ENCODE measurements at places on chromosomes 4 and X.

GRCh38 chr4:175090116-175090515, 172.0 kb downstream of the ADAM29 start:
- no peak for DNase-seq

GRCh38 chr4:6681191-6681590, 12.5 kb upstream of the S100P start:
- no peak for DNase-seq

DNA sequence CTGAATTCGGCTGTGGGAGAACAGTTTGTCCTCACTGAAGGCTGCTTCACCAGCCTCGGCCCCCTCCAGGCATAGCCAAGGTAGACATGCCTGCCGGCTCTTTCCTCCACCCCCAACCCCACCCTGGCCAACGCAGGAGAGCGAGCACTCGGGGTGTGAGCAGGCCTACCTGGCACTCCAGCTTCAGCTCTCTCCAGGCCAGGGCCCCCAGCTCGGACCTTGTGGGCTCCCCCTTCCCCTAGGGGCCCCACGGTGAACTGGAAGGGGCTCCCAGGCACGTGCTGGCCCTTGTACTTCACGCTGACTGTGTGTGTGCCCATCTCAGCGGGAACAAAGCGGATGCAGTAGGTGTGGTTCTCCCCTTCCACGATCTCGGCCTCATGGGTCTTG, 22.4 kb downstream of the FLNA start:
- no peak for DNase-seq

- DNase-seq = no peak
These were observed 49.8 kb downstream of the TBCK start for GRCh38 chr4:106266201-106266600.
